ENCODE measurements at places on chromosomes 5 and 9. TPM values are rescaled to one million over a fixed set of nuclear protein-coding genes. Genes with fewer than 3 reads are reported as not detected.
A peak's percentile ranks its signal among the peaks of the same experiment; 100 is the strongest.

- no peak for DNase-seq
Measured at GRCh38 chr5:119409235-119409815, 43.0 kb upstream of the HSD17B4 start.

DNA sequence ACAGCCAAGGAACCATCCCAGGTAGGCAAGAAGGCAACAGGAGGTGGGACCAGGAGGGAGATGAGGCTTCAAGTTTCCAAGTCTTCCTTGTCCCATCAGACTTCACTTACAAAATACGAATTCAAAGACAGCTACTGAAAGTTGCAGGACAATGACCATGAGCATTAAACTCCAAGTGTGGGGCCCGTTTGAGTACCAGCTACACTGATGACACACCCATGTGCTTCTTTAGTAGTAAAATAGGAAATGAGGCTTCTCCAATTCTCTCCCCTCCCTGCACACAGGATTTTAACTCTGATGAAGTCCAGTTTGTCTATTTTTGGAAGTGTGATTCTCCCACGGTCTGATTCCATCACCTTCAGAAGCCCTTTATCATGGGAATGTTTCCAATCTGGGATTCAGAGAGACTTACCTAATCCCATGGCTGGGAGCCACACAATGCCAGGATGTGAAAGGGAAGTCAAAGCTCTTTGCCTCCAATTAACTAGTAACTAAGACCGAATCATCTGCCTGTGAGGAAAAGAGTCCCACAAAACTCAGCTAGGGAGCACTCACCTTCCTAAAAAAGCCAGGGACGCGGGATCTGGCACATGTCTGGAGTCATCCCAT is 222.8 kb upstream of the MSX2 start:
- no peak for DNase-seq

- DNase-seq: no peak
Measured at GRCh38 chr5:124873188-124873587, 126.7 kb upstream of the ZNF608 start.

DNA sequence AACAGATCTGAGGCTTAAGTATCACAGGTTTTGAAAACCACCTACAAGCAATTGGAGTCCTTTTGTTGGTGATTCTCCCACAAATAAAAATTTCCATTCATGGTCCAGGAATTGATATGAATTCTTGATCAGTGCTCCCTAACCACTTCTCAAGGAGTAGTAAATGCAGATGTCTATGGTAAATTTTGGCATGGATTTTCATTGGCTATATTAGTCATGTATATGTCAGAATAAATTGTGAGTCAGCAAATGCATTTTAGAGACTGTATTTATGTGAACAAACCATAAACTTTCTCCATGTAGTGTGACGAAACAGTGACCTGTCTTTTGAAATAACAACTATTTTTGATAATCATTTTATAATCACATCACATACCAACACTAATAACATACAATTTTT is 611.1 kb downstream of the HTR1A start:
- no peak for DNase-seq

DNA sequence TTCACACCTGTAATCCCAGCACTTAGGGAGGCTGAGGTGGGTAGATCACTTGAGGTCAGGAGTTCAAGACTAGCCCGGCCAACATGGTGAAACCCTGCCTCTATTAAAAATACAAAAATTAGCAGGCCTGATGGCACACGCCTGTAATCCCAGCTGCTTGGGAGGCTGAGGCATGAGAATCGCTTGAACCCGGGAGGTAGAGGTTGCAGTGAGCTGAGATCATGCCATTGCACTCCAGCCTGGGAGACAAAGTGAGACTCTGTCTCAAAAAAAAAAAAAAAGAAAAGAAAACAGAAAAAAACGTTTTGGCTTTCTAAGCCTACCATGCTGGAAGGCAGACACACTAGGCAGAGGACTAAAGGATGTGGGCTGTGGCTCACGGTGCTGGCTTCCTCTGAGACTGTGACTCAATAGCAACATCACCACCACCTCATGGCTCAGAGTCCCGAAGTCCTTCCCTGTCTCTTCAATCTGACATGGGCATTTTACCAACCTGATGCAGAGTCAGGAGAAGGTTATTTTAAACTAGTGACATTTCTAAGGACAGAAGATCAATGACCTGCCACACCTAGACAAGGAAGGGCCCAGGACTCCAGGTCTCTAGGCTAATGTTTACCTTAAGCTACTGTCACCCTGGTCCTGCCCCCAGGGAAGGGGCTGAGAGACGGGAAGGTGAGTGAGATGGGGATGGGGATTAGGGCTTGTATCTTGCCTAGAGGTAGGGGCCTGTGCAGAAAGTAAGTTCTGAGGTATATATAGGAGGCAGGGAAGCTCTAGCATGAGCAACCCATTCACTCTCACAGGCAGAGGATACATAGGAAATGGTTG is 3.7 kb downstream of the ECSCR start:
- DNase-seq: peak; percentile 77

DNA sequence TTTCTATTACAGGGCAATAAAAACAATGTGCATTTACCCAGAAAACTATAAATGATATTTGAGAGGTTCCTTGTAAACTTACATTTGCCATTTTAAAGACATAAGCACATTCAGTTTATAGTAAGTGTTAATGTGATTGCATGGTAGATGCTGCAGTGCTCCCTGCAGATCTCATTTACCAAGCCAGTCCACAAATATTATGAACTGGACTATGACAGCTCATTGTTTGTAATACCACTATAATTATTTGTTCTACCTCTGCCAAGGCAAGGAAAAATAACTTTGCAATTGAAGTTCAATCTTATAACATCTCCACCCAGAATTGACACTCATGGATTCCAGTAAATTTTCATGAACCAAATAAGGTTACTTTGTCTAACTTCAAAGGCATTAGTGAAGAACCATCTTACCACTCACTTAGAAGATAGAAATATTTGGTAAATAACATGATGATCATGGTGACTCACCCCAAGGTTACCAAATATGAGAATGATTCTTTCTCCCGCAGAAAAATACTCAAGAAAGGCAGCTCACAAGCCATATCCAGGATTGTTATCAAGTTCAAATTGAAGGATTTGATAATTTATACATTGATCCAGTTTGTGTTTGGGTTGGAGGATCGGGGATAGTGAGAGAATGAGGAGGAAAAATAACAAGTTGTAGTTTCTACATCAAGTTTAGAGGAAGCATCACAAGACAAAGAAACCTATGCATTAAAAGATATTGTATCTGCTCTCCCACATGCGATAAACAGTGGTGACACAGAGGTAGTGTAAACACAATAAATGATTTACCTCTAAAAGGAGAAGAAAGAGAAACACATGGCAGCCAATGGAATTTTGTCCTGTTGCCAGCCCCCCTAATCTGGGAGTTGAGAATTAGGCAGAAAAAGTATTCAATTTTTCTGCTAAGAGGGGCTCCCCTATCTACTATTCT is 29.5 kb downstream of the CDH9 start:
- no peak for DNase-seq

- DNase-seq: peak; percentile 77
Measured at GRCh38 chr5:172114875-172115422, 73.1 kb downstream of the STK10 start.

- no peak for DNase-seq
Measured at GRCh38 chr5:73648515-73648914, 22.5 kb downstream of the ARHGEF28 start.

- DNase-seq: no peak
Measured at GRCh38 chr9:87959916-87960581, 14.3 kb downstream of the CDK20 start.

DNA sequence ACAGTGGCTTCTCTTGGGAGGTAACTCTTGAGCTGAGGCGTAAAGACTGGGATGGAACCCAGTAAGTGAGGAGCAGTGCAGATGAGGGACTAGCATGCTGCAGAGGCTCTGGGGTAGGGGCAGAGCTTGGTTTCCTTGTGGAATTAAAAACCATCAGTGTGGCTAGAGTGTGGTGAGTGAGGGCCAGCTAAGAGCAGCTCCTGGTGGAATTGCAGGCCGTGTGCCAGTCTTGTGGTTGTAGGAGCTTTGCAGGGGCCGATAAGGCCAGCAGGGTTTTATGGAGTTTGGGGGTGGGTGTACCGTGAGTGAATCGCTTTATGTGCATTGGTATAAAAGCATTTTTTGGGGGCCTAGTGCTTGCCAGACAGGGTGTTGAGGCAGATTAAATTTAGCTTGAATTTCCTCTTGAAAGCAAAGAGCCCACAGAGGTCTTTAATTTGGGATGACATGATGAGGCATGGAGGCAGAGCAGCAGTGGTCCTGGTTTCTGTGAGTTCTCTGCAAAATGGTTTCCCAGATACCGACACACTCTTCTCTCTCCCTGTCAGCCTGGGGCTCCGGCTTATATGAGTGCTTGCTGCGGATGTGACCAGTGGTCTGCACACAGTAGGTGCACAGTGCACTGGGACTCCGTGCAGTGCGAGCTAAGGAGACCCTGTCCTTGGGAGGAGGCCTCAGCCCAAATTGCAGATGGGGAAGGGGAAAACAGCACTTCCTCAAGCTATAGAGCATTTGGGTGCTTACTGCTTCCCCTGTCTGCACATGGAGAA is 176.4 kb upstream of the PITX1 start:
- no peak for DNase-seq

GRCh38 chr5:89988998-89989655 is 420.4 kb downstream of the CETN3 start:
- DNase-seq: no peak

GRCh38 chr9:90097237-90097636 is 492.4 kb downstream of the GADD45G start:
- DNase-seq: no peak

- no peak for DNase-seq
Measured at GRCh38 chr5:173969167-173970049, 19.6 kb upstream of the C5orf47 start.

GRCh38 chr5:73826301-73827105 is 200.5 kb downstream of the ARHGEF28 start:
- no peak for DNase-seq

DNA sequence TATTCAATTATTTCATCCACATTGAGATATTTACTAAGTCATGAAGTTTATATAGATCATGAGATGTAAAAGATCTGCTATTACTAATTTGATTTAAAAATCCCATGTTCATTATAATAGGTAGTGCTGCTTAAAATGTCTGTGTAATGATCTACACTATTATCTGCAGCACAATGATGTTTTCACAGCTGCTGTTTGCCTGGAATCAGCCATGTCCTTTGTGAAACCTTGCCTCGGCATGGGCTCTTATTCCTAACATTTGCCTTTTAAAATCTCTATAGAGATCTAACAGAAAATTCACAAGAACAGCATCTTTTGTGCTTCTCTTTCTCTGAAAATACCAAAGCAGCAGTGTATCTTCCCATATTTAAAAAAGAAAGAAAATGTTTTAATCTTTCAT is 444.6 kb downstream of the PTPRD start:
- DNase-seq: no peak

GRCh38 chr5:17187011-17187785 is 30.2 kb upstream of the BASP1 start:
- DNase-seq: no peak

DNA sequence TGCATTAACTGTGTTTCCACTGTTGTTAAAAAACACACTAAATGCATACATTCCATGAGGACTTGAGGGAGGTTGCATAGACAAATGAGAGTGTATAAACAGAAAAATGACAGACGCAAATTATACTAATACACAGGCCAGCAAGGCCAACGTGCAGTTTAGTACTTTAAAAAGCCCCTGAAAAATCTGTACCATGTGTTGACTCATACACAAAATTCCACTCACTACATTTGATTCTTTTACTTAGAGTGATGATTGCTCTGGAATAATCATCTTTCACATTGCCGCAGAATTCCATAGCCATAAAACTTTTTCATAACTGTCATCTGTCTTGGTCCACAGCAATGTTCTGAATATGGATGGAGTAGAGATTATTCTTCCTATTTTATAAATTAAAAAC is 215.7 kb downstream of the FAM114A2 start:
- DNase-seq: no peak

DNA sequence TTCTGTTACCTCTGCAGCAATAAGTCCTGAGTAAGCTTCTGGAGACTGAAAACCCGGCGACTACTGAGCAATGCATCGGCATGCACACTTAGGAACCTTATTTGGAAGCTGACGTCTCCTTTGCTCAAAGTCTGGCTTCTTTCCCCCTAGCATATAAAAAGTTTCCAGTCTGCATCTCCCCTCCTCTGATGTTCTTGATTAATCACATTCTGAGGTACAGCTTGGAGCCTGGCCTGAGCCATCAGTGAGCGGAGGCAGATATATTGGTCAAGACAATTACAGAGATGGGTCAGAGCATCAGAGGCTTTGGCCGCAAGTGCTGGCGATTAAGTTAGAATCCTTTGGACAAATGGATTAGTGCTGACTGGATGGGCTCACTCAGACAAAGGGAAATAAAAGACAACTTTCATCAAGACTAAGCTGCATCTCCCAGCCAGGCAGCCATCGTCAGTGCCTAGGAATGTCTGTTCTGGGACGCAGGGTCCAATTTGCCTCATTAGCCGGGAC is 140.7 kb downstream of the MTX3 start:
- no peak for DNase-seq

GRCh38 chr9:37618817-37619216 is 26.4 kb upstream of the TOMM5 start:
- DNase-seq: no peak

DNA sequence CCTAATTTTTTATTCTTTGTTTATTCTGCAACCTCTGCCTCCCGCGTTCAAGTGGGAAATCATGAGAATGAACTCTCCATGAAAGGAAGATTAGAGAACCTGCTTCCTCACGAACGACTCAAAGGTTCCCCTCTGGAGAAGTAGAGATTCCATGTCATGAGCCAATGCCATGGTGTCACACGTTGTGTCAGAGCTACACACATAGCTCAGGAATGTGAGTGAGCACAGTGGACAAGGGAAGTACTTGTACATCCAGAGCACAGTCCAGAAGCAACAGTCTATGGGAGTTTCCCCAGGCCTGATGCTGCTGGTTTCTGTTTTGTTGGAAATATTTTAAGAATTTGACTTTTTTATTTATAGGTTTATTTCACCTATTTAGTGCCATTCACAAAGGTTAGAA is 26.8 kb upstream of the PPP2CA start:
- DNase-seq: no peak

- DNase-seq: no peak
Measured at GRCh38 chr5:34548086-34548403, 108.1 kb upstream of the RAI14 start.

GRCh38 chr9:125507226-125507625 is 199.8 kb downstream of the MAPKAP1 start:
- no peak for DNase-seq

Gene NXNL2
- not detected for total RNA-seq

Gene DBH
- not detected for total RNA-seq

Gene PLPP7
- 0.21 TPM for total RNA-seq

Gene SURF2
- total RNA-seq: 22.1 TPM

Gene TMEM215
- not detected for total RNA-seq

Gene IFNA21
- not detected for total RNA-seq

Gene BTNL8
- 0.18 TPM for total RNA-seq

Gene FCN2
- not detected for total RNA-seq

Gene NUTM2F
- total RNA-seq: not detected

Gene TJP2
- 11.9 TPM for total RNA-seq

Gene GPX8
- total RNA-seq: not detected

Data from activated T-helper 2 cell treated with anti-CD3 and anti-CD28 coated beads, Interferon-gamma antibody, Interleukin-2, Interleukin-4, amounts not matched to agents 10 μg/mL and 5 μg/mL and 100 μg/mL, durations not matched to agents 14 hours and 24 hours and 36 hours (primary cell).